ENCODE measurements at places on chromosomes 4 and X.

DNA sequence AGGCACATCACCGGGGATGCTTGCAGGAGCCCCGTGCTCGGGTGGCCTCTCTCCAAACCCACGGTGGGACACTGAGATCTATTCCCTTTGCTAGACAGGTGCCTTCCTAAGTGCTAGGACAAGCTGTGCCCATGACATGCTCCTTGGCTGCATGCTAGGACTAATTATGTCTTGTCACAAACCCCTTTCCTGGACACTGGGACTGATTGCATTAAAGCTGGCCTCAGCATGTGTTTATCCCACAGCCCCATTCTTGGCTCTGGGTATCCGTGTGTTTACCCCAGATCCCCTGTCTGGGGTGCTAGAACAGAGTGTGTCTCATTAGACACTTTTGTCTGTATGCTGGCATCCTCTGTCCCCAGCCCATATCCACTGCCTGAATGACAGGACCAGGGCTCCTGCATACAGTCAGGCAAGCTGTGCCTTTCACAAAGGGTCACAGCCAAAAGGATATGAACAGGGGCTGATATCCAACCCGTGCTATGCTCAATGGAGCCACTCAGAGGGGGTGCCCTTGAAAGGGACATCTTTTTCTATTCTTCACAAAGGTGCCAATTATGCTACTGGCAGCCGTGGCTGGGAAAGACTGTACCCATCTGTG is 9.2 kb upstream of the IQSEC2 start:
- DNase-seq: no peak

- DNase-seq: no peak
These were observed 985.0 kb downstream of the C4orf33 start for GRCh38 chr4:130080872-130081451.

DNA sequence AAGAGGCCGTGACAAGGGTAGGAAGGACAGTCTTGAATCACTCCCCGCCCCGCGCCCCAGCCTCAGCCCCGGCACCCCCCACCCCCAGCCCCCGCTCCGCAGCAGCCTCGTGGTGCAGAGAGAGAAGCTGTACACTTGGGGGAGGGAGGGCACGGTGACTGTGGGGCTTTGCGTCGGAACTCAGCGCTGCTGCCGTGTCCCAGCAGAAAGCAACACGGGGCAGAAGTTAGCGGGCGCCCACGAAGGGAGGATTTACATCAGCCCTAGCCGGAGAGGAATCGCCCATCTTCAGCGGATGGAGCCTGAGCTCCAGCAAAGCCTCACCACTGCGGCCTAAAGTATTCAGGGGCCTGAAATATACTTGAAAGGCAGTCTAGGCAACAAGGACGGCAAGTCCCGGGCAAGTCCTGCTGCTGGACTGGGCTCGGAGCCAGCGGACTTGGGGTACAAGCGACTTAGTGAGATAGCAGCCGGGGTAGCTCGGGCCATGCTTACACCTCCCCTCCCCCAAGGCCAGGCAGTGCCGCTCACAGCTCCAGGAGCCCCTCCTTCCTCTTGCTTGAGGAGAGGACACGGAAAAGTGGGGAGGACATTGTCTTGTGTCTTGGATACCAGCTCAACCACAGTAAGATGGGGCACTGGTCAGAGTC is 18.5 kb upstream of the OPN1LW start:
- no peak for DNase-seq

DNA sequence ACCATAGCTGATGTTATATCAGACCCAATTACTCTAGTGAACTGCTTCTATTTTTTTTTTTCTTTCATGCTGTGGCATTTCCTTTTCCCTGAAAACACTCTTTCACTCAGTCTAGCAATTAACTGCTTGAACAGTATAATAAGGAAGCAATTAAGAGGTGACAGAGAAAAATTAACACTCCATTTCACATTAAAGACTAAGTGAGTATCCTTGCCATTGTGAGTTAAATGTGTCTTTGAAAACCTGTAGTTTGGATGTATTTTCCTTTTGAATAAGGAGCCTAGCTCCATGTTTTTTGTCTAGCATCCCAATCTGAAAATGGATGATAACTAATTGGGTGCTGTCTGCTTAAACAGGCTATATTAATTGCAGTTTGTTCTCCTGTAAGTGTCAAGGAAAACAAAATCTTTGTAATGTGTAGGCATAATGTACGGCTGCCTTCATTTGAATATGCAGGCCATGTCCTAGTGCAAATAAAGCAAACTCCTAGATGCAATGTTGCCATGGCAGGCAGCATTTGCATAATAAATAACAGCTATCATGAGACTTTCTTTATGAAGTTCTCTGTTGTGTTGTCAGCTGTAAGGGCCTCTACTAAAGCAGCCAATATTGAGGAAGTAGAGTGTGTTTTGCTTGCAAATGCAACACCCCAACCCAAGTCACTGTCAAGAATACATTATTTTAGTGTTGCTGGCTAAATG is 416.7 kb downstream of the ZIC3 start:
- DNase-seq: no peak

DNA sequence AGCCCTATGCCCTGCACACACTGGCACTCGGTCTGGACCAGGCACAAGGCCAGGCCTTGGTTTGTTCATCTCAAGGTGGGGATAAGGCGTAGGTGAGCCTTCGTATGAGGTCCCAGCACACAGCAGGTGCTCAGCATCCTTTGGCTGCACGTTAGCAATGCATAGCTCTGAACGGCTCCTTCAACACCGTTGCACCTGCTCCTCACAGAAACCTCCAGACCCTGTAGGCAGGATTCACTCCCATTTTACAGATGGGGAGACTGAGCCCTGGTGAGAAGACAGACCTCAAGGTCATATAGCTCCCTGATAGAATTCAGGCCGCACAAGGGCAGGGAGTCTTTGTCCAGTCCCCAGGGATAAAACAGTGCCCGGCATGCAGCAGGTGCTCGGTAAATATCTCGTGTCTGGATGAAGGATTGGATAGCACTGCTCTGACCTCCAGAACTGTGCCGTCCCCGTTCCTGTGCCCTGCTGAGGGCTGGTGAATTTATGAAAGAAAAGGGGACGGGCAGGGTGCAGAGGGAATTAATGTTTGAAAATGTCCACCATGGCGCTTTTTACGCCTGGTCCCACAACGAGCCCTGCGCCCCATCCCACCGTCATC is 2.4 kb downstream of the PPP2R2C start:
- peak; percentile 8 for DNase-seq

- DNase-seq: no peak
These were observed 77.6 kb downstream of the CWH43 start for GRCh38 chr4:49063670-49064069.

GRCh38 chrX:133923113-133923512 is 62.3 kb downstream of the GPC3 start:
- DNase-seq: no peak

DNA sequence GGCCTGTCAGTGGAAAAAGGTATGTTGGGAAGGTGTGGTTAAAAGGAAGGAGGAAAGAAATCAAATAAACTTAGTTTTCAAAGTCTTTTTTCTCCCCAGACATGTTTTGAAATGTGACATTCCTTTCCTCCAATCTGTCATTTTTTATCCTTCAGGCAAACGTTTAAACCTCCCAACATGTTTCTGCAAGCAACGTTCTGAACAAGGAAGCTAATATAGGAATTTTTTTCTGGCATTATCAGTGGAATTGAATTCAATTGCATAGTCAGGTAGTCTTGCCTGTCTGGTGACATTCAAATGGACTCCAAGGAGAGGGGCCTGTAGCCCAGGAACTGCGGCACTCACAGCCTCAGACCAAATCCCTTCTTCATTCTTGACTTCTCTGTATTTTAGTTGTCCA is 30.0 kb upstream of the RASSF6 start:
- DNase-seq: no peak

- no peak for DNase-seq
These were observed 60.0 kb upstream of the PAK3 start for GRCh38 chrX:111035991-111036390.

- no peak for DNase-seq
These were observed 19.9 kb upstream of the RNF4 start for GRCh38 chr4:2449051-2449450.

DNA sequence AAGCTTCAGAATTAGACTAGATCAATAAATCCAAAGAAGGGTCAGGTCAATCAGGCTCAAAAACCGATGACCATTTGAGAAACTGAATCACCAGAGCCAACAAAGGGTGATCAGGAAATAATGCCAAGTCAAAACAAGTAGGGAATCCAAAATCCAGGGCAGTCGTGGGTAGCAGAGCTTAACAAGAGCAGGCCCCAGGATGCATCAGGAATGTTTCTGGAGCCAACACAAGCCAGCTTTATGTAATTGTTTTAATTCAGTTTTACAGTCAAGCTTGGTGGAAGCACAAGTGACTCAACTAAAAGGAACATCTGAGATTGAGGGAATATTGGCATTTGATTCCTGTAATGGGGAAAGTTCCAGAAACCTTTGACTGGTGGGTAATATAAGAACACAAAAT is 237.9 kb upstream of the EDA2R start:
- DNase-seq: no peak

- DNase-seq: peak; percentile 73
These were observed 55.5 kb downstream of the LUZP4 start for GRCh38 chrX:115344885-115345614.

DNA sequence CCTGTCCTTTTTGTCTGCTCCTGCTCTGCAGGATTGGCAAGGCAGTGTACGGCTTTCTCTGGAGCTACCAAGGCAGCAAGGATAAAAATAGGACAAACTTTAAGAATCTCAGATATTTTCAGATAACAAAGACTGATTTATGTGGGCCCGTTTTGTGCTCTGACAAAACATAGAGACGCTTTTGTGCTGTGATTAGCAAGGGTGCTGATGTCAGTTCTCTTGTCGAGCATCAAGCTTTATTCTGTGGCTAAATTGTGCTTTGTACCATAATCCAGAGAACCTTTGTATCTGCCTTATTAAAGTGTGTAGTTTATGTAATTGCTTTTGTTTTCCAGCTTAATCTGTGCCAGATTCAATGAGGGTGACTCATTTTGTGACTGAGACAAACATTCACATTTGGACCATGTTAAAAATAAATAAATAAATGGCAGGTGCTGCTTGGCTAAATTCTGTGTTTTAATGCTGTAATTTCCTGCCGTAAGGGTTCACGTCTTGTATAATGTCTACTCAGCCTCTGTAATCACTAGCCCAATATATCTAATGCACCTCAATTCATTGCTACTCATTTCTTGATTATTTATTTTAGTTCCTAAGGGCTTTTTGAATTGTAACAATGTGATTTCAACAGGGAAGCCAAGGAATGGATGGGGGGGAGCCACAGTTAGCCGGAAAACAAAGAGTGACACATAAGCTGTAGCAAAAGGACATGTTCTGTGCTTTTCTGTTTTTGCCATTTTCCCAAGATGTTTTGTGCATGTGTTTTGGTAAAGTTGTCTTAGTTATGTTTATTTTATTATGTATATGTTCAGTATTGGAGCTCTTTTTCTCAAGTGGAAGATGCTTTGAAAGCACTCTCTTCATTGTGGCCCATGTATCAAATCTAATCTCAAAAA is 75.1 kb downstream of the GAB1 start:
- no peak for DNase-seq

GRCh38 chr4:98284640-98285046 is 23.5 kb downstream of the RAP1GDS1 start:
- no peak for DNase-seq

DNA sequence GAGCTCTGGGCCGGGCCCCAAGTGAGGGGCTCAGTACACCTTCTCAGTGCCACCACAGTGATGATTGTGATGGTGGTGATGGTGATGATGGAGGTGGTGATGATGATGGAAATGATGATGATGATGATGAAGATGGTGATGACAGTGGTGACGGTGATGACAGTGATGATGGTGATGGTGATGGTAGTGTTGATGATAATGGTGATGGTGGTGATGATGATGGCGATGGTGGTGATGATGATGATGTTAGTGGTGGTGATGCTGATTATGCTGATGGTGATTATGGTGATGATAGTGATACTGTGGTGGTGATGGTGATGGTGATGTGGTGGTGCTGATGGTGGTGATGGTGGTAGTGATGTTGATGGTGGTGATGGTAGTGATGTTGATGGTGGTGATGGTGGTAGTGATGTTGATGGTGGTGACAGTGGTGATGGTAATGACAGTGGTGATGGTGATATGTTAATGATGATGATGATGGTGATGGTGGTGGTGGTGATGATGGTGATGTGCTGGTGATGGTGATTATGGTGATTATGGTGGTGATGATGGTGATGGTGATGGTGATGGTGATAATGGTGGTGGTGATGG is 29.9 kb downstream of the HMX1 start:
- no peak for DNase-seq

DNA sequence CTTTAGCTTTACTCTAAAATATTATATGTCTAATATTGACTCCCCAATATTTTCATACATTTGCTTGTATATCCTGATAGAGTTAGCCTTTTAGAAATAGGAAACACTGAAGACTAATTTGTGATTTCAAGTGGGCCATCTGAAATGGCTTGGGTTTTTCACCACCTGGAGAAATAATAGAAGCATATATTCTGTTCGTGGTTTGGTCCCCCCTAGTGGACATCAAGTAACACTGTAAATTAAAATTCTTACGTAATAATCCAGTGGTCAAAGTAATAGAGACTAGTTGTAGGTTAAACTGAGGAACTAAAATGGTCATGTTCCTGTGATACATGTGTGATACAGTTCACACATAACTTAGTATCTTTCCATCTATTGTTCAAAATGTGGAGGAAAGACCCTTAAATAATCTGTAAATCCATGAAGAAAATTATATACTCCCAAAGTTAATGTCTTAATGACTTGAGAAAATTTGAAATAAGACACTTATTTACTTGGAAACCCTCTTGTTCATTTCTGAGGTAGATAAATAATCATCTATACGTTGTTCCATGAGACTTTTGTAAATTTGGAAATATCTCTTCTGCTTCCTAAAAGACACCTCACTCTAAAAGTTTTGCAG is 79.8 kb upstream of the SMARCAD1 start:
- DNase-seq: no peak

GRCh38 chr4:81786063-81786763 is 314.5 kb upstream of the RASGEF1B start:
- peak; percentile 42 for DNase-seq

DNA sequence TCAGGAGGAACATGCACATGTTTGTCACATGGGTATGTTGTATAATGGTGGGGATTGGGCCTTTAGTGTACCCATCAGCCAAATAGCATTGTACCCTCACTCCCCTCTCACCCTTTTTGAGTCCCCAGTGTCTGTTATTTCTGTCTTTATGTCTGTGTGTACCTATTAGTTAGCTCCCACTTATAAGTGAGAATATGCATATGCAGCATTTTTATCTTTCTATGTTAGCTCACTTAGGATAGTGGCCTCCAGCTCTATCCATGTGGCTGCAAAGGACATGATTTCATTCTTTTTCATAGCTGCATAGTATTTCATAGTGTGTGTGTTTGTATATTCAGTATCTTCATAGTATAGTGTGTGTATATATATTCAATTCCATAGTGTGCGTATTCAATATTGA is 64.6 kb downstream of the DCLK2 start:
- no peak for DNase-seq

Data from colonic mucosa (tissue), 4 donors.